Neural cell (in vitro differentiated cells): ENCODE measurements at places on chromosomes 3 and 15. TPM values are rescaled to one million over a fixed set of nuclear protein-coding genes. Genes with fewer than 3 reads are reported as not detected.

Gene EBLN2
- polyA plus RNA-seq: 4.7 and 8.3 TPM in 2 replicates

Gene CYP8B1
- polyA plus RNA-seq: not detected in 2 replicates

Gene CTXN2
- 0.54 and 0.69 TPM in 2 replicates for polyA plus RNA-seq

Gene CCR8
- polyA plus RNA-seq: not detected in 2 replicates

Gene ANKRD63
- polyA plus RNA-seq: 2.1 TPM in 1 of 2 replicates, not detected in the other

Gene NGLY1
- 19.9 and 22.0 TPM in 2 replicates for polyA plus RNA-seq

Gene GPR149
- 10.7 and 10.9 TPM in 2 replicates for polyA plus RNA-seq

Gene WNT5A
- polyA plus RNA-seq: 0.59 and 0.74 TPM in 2 replicates

Gene ZCWPW2
- 0.48 and 1.0 TPM in 2 replicates for polyA plus RNA-seq

Gene IGSF11
- 1.2 and 1.3 TPM in 2 replicates for polyA plus RNA-seq

Gene KBTBD8
- polyA plus RNA-seq: 4.7 and 5.0 TPM in 2 replicates

Gene TMEM41A
- 9.5 and 12.9 TPM in 2 replicates for polyA plus RNA-seq
